Left ventricle myocardium inferior (tissue), 1 donor: ENCODE measurements at places on chromosomes 16 and 17. TPM values are rescaled to one million over a fixed set of nuclear protein-coding genes. Genes with fewer than 3 reads are reported as not detected.
A peak's percentile ranks its signal among the peaks of the same experiment; 100 is the strongest.

Gene RPUSD1
- total RNA-seq, result 10.6 TPM

- DNase-seq, result no peak
Measured at GRCh38 chr17:19791918-19792550, 43.9 kb upstream of the ALDH3A1 start.

DNA sequence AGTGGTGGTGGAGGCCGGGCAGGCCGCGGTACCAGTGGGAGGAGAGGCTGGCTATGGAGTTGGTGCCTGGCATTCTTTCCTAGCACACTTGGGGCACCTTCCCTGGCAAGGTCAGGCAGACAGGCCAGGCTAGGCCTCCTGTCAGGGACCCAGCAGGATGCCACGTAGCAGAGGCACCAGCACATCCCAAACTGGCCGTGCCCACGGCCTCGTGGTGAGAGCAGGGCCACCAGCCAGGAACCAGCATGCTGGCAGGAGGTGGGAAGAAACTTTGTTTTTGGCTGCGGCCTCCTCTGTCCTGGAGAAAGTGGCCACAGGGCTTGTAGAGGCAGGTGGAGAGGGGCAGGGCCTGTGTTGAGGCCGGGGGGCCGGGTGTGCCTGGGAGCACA, 57.6 kb upstream of the CBFA2T3 start:
- DNase-seq, result no peak

Gene SRCIN1
- 2.0 TPM for total RNA-seq

GRCh38 chr16:79909571-79909970, 309.0 kb upstream of the MAF start:
- DNase-seq, result no peak

Gene HNF1B
- total RNA-seq, result not detected

GRCh38 chr16:51155199-51155607, 4.1 kb upstream of the SALL1 start:
- no peak for DNase-seq

DNA sequence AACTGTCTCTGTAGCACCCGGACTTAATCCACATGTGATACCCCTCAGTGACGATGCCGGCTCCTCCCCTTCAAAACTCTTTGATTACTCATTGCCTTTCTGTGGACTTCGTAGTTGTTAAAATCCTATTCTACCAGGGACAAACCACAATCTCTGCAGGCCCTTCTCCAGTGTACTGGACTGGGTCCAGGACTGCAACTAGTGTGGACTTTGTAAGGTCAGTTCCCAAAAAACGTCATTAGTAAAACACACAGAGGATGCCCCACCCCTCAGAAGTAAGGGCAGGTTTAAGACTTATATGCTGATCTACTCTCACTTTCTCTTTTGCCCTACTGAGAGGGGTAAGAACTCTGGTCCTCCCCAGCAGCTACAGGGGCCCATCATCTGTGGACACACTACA, 10.5 kb upstream of the NUDT7 start:
- no peak for DNase-seq

Gene AANAT
- total RNA-seq, result not detected

Gene NLRP1
- total RNA-seq, result 8.3 TPM

DNA sequence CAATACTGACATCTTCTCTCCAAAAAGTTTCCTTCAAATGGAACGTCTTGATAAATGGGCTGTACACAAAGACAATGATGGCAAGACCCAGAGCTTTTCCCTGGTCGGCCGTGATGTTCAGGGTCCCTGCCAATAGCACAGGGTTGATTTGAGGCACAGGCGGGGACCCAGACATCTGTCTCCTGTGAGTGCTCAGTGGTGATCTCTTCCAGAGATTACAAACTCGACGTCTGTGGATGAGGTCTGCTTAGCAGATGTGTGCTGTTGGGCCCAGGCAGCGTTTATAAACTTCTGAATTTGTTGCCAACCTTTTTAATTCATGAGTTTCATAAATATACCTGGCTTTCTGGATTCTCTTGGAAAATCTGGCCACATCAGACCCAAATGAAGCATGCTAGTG, 14.9 kb downstream of the CPPED1 start:
- DNase-seq, result no peak

- DNase-seq, result no peak
Measured at GRCh38 chr16:14427371-14427948, 202.6 kb downstream of the PARN start.

Gene TCAP
- total RNA-seq, result 5,825 TPM

- DNase-seq, result no peak
Measured at GRCh38 chr17:54771409-54771915, 129.2 kb upstream of the TOM1L1 start.

DNA sequence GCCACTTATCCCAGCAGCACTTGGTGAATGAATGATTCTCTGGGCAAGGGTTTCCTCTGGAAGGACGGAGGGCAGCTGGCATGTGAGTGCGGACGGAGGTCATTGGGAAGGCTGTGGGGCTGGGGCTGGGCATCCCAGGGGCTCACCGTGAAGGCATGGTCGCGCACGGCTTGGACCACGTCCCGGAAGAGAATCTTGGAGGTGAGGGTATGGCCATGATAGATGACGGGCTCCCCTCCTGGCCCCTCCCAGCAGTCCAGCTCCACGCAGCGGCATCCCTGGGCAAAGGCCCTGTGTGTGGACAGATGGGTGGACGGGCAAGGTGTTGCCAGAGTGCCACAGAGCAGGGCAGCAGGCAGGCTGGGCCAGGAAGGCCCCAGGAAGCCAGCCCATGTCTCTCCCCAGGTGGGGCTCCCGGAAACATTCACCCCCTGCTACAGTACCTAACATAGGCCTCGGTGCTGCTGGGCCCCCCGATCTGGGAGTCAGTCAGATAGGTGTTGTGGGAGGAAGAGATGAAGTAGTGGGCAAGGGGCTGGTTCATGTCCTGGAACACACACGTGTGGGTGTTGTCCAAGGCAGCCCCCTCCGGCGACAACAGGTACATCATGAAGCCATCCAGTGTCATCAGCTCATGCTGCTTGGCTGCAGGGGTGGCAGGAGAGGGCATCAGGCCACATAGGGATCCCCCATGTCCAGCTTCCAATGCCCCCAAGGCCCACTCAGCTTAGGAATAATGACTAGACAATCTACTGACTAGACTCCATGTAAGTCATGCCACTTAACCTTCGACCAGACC, 14.3 kb downstream of the PLCD3 start:
- DNase-seq, result no peak

DNA sequence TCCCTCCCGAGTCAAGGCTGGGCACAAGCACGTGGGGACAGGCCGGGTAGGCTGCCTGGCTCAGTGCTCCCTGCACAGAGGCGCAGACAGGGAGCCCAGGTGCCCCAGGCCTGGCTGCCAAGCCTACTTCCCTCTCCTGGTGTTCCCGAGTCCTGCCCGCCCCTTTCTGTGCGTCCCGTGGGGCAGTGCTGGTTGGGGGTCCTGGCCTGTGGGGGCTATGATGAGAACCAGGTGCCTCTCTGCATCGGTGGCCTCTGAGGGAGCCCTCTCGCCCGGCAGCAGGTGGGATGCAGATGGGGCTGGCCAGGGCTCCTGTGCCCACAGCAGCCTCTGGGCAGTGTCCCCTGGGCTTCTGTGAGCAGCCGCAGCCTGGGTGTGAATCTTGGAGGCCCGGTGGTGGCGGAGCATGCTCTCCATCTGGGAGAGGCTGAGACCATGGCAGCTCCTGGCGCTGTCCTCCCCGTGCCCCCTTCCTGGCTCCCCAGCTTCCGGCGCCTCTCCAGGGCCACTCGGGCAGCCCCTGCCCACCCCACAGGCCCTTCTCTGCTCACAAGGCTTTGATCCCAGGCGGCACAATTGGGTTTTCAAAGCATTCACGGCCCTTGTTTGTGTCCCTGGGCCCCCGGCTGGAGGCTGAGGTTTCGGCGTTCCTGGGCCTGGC, 7.2 kb downstream of the CENPX start:
- DNase-seq, result no peak

- DNase-seq, result no peak
Measured at GRCh38 chr17:69539274-69539673, 124.8 kb downstream of the MAP2K6 start.

Gene MT4
- not detected for total RNA-seq

DNA sequence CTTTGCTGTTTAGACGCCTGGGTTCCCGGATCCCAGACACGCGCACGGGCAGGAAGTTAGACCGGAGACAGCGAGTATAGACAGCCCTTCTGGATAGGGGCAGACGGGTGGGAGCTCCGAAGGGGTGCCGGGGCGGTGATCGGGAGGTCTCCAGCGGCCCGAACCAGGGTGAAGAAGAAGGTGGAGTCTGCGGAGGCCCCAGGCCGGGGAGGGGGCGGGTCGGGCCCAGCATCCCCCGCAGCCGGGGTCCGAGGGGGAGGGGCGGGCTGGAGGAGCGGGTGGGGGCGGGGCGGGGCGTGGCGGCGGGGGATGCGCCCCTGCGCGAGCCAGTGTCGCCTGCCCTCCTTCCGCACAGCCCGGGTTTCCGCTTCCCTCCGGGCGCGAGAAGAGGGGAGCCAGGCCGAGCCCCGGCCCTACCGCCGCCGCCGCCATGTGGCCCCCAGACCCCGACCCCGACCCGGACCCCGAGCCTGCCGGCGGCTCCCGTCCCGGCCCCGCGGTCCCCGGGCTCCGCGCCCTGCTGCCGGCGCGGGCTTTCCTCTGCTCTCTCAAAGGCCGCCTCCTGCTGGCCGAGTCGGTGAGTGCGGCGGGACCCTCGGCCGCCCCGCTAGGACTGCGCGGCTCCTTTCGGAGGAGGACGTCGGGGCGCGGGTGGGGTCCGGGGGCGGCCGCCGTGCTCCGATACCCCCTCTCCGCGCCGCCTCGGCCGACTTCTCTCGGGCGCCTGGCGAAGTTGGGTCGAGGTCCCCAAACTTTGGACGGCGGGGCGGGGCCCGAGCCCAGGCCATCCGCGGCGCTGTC, at the start of gene CMTM3:
CMTM3 (plus strand) TSS at position 329 of the 801 bp plus-strand sequence; CDS start at position 431, 102 bp downstream.
- peak; percentile 75 for DNase-seq

Gene CTRB2
- total RNA-seq, result not detected

DNA sequence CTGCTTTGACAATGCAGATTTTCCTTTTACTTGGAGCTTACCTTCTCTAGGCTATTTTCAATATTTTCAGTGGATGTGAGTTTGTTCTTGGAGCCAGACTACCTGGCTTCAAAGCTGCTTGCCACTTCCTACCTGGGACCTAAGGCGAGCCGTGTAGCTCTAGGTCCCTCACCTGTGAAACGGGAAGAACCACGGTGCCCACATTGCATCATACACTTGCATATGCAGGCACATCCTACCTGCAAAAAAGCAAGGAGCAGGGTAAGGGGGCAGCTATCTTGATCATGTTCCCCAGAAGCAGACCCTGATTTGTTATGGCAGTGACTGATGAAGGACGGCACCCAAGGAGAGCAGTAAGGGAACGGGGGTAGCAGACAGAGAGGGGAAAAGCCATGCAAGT, 27.0 kb upstream of the MPRIP start:
- DNase-seq, result no peak
